ENCODE measurements at places on chromosomes 16 and 17.

DNA sequence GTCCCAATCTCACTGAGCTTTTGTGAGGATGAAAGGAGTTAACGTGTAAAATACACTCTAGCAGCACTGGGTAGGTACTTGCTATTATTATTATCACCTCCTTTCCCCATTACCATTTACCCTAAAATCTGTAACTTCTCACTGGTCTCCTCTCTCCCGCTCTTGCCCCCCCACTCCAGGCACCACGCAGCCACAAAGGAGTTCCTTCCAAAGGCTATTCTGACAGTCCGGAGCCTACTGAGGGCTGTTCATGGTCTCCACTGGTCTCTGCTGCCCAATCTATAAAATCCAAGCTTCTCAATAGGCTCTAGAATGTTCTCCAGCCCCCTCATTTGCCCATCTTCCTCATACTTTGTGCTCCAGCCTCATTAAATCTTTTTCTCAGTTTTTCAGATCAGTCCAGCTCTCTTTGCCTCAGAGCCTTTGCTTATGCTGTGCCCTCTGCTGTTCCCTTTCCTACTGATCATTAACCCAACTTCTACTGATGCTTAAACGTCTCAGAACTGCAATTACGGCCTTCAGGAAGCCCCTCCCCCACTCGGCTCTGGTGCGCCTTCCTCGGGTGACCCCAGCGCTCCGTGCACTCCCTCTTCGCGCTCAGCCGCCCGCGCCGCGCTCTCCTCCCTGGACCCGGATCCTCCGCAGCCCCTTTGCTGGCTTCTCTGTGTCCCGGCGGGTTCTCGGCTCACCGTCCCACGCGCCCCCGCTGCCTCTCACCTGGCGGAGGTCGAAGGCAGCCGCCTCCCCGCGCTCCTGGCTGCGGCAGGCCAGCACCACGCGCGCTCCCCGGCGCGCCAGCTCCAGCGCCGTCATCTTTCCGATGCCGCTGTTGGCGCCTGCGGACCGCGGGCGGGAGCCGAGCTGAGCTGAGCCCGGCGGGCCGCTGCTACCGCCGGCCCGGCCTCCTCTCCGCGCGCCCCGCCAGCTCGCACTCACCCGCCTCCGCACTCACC is 737 bp downstream of the DHRS13 start:
- peak; percentile 59 for DNase-seq

GRCh38 chr17:31294231-31294630 is 2.8 kb downstream of the OMG start:
- DNase-seq: no peak

DNA sequence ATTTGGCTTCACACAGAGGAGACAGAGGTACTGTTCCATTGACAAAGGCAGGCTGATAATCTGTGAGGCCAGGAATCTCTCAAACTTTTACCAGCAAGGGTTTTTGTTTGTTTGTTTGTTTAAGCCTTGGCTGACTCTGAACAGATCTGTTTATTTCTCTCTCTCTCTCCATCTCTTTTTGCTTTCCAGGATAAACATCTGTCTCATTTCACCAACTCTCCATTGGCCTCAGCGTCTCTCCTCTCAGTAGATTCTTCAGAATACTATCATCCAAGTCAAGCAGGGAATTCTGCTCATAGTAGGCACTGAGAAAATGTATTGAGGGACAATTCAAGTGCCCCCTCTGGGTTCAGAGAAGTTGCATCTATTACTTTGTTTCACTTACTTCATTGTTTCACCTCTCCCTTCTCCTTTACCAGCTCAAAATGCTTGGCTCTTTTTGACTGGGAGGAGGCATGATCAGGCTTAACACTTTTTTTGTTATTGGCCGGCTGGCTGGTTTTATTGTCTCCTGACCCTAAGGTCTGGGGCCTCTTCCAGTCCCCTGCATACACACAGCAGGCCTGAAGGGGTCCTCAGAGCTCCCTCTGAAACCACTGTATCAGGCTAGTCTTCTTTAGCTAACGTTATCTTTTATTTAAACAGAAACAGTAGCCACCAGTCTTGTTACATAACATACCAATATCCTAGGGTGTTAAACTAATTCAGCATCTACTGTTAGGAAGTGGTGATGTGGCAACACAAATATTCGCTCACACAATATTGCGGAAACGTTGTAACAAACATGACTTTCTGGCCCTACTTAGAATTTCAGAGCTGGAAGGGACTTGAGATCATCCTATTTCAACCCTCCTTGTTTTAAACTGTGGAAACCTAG is 2.0 kb upstream of the YPEL2 start:
- peak; percentile 16 for DNase-seq

GRCh38 chr16:25931473-25932035 is 239.8 kb downstream of the HS3ST4 start:
- DNase-seq: no peak

GRCh38 chr17:51228161-51228560 is 31.7 kb downstream of the MBTD1 start:
- no peak for DNase-seq

DNA sequence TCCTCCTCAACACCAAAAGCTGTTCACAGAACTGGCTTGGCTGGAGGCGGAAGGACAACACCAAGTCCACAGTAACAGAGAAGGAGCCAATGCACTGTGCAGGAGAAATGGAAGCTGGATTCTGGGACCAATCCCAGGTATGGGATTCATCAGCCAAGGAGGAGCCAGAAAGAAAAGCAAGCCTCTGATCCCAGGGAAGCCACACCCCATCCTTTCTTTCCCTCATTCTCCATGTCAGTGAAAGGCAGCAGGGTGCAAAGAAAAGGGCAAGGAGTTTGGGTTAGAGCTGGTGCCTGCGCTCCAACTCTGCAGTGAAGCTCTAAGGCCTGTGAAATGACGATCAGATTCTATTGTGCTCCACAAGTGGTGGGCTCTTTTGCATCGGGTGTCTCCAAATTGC is 11.0 kb downstream of the DCAKD start:
- DNase-seq: no peak

DNA sequence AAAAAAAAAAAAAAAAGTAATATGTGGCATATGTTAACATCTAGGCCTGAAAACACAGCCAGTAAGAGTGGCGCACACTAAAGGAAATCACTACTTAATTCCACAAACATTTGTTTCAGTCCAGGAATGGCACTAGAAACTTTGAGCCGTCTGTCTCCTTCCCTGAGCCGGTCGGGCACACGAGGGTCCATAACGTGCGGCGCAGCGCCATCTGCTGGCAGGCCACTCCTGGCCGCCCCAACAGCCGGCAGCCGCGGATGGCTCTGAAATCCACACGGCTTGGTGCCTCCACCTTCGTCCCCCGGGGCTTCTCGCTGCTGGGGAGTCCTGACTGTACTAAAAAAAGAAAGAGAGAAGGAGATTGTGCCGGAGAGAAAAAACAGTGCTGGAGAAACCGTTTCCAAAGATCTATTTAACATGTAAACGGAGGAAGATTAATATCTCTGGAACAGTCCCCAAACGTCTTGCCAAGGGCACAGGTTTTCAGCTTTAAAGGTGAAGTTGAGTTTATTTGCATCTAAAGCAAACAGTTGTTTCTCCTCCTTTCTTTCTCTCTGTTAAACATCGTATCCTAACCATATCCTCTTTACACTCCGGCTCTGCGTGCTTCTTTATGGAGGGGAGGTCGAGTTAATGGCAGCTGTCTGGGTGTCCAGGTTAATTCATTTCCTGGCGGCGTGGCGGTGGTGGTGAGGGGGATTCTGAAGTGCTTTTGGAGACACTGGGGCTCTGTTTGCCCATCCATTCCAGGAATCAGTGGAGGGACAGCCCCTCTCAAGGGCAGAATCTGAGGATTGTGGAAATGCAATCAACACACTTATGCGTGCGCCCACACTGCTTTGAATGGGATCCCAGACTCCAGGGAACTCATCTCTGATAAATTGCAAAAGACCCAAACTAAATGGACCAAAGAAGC is 611.3 kb upstream of the SALL1 start:
- DNase-seq: peak; percentile 36

- DNase-seq: no peak
Observed at GRCh38 chr16:66874079-66874775, 6.1 kb upstream of the PDP2 start.

- no peak for DNase-seq
Observed at GRCh38 chr17:77429369-77429968, 288.7 kb downstream of the SEC14L1 start.

DNA sequence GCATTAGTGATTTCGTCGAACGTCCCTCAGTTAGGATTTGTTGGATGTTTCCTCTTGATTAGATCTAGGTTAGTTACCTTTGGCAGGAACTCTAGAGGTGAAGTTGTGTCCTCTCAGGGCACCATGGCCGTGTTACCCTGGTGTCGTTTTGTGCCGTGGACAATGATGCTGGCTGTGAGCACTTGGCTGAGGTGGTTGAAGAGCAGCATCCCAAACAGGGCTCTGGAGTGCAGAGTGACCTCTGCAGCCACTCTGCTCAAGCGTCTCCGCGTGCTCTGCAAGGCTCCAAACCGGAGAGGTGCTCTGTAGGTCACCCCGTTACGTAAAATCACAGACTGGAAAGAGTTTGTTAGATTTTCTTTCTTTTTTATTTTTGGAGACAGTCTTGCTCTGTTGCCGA is 33.0 kb downstream of the FOXK2 start:
- no peak for DNase-seq

- DNase-seq: no peak
Observed at GRCh38 chr16:87133112-87133850, 183.9 kb downstream of the C16orf95 start.

DNA sequence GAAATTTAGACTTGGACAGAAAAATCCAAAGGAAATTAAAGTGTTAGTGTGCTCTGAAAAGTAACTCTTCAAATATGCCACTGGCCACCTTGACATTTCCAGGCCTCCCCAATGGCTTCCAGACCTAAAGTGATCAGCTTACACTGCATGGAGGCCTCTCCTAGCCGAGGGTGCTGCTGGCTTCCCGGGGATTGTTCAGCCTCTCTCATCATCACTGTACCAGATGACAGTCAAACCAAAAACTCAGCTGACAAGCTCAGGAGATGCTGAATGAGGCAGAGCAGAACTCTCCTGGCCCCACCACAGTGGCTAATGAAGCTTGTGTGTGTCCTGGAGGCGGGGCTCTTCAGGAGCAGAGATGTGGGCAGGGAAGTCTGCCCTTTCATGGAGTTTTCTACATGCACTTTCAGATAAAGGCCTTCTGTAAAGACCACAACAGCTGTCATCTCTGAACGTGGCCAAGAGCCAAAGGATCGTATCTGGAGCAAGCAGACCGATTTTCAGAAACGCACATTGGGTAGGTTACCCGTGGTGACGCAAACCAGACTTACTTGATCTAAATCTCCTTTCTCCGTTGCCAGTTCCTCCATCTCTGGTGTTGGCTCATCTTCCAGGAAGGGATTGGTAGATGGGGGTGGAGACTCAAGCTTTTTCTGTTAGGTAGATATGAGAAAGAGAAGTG is 113.3 kb downstream of the VPS53 start:
- no peak for DNase-seq

- no peak for DNase-seq
Observed at GRCh38 chr16:47387026-47387734, 73.7 kb downstream of the ITFG1 start.

DNA sequence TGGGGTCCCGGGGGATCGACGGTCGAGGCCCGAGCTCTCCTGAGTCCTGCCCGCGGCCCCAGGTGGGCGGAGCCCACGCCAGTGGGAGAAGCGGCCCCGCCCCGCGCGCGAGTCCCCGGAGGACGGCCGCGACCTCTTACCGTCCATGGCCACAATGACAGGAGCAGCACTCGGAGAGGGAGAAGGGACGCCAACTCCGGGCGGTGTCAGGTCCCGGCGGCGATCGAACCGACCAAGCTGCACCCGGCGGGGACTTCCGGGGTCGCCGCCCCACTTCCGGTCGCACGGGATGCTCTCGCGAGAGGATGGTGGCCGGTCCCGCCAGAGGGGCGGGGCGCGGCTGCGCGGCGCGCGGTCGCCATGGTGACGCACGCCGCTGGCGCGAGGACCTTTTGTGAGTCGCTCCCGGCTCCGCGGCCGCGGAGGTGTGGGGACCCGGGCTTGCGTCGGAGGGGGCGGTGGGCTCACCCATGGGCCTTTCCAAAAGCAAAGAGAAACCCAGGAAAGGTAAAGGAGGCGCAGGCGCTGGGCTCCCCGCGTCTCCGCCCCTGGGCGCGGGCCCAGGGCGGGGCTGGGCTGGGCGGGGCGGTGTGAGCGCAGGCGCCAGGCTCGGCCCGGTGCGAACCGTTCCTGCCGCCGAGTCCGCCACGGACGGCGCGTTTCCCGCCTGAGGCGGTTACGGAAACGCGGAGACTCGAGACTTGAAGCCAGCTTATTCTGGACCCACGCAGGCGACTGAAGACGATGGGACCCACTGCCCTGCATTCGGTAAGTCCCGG is at the start of the genes CHMP1A and SPATA33:
CHMP1A (minus strand) TSS at position 267 of the 779 bp plus-strand sequence; CDS start at position 147, 120 bp downstream.
SPATA33 (plus strand) TSS at position 395 of the 779 bp plus-strand sequence; CDS start at position 471, 76 bp downstream.
- DNase-seq: peak; percentile 90

GRCh38 chr16:72415379-72415778 is 243.4 kb upstream of the PMFBP1 start:
- DNase-seq: no peak

- DNase-seq: no peak
Observed at GRCh38 chr17:1920948-1921351, 91.1 kb downstream of the RPA1 start.

- DNase-seq: no peak
Observed at GRCh38 chr17:47605011-47605410, 44.7 kb upstream of the KPNB1 start.

- no peak for DNase-seq
Observed at GRCh38 chr16:50889276-50889675, 147.4 kb downstream of the CYLD start.

- DNase-seq: no peak
Observed at GRCh38 chr16:55653106-55653505, 2.7 kb upstream of the SLC6A2 start.

GRCh38 chr16:15765880-15766279 is 90.9 kb downstream of the MYH11 start:
- no peak for DNase-seq

GRCh38 chr16:5751216-5751615 is 653.6 kb upstream of the EEF2KMT start:
- no peak for DNase-seq

DNA sequence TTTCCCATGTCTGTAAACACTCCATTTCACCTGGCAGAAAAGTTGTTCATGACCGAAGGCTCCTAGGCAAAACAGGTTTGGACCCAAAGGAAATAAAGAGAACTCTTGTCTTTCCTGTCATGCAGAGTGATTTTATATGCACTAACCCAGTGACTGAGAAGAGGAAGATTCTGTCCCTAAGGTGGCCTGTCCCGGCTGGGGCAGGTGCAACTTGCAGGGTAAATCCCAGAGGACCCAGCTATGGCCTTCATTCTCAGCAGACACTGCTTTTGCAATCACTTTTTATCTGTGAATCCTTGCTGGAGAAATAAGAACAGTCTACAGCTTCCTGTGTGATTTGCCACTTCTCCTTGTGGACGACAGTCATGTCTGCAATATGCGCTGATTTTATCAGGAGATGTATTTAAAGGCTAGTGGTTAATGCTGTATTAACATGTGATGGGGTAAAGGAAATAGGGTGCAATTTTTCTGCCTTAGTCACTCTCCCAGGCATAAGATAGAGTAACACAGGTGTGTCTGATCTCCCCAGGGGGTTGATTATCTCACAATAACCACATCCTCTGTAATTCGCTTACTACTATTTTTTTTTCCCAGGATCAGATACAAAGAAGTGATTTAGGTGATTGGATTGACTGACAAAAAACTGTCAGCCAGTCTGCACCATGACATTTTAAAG is 696.8 kb upstream of the SOX9 start:
- DNase-seq: no peak

GRCh38 chr16:20880867-20881502 is 19.2 kb downstream of the DCUN1D3 start:
- DNase-seq: no peak
